ENCODE measurements at places on chromosomes 2 and 18.
A peak's percentile ranks its signal among the peaks of the same experiment; 100 is the strongest.

DNA sequence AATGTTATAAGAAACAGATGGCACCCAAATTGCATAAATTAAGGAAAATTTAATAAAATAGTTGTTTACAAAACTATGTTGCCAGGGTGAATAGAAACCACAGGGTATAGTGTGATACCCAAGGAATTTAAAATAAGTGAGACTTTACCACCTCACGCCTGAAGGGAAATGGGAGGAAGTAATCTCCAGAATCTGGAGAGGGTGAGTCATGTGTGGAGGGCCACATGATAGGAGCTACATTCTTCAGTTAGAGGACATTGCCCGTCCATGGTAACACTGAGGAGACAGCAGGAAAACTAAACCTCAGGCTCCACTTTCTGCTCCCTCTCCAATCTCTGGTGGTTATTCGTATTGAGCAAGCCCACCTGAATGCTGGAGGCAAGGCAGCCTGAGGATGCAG, 97.2 kb upstream of the NXPH2 start:
- no peak for ATAC-seq

DNA sequence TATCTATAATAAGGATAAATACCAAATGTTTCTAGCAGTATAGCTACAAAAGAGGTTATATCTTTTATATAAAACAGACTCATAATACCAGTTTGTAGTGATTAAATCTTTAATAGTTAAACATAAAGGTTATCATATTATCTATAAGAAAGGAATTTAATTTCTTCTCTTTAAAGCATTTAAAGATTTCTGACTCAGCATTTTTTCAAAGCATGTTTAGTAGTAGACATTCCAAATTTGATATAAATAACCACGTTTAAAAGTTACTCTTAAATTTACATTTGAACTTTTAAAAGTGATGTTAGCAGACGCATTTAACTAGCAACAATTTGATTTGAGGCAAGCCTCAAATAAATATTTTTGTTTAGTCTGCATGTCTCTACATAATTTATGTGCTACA, 1508.0 kb upstream of the NXPH2 start:
- ATAC-seq: no peak

DNA sequence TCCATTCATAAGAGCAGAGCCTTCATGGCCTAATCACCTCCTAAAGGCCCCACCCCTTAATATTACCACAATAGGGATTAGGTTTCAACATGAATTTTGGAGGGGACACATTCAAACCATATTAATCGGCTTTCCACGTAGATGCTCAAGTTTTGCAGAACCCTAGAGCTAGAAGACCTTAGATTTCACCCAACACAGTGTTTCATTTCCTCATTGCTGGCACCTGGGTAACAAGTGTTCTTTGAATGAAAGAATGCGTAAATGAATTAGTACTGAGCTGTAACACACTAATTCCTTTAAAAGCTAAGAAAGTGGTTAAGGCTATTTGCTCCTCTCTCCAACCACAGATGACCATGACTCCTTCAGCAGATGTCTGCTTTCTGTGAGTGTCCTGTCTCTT, 252.5 kb downstream of the SMAD2 start:
- ATAC-seq: no peak

DNA sequence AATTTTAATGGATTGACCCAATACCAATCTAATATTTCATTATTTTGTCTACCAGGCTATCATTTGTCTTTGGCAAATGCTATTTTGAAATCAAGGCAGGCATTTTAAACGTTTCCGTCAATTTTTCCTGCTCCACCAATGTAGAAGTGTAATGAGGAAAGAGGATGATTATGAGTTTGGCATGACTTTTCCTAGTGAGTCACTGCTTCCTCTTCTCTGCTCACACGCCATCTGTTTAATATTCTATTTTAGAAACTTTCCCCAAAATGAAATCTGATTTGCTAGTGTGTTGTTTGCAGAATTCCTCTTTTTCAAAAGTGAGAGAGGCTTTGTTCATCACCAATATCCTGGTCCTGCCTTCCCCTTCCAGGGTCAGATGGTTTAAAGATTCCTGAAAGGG, 42.5 kb upstream of the PID1 start:
- ATAC-seq: no peak

- no peak for ATAC-seq
Measured at GRCh38 chr18:25646971-25647370, 295.0 kb upstream of the ZNF521 start.

- ATAC-seq: no peak
Measured at GRCh38 chr2:18073601-18074000, 195.1 kb downstream of the KCNS3 start.

GRCh38 chr2:15031745-15032240, 399.3 kb downstream of the LRATD1 start:
- ATAC-seq: no peak

DNA sequence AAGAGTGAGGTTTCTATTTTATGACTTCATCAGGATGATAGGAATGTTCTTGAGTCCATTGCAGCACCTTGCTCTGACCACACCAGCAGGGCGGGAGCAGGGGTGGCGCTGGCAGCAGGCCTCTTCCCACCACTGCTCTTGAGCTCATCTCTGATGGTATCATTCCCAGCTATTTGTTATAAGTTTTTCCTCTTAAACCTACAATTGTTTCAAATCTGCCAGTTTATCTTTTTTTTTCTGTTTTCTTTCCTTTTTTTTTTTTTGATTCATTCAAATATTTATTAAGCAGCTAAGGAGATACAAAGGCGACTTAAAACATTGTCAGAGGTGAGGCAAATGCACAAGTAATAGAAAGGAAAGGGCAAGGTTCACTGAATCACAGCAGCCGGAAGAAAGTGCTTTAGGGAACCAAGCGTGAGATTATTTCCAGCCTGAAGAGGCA, 28.7 kb downstream of the NIFK start:
- no peak for ATAC-seq

- ATAC-seq: no peak
Measured at GRCh38 chr2:172804423-172804822, 68.8 kb downstream of the RAPGEF4 start.

GRCh38 chr2:41764919-41765318, 282.9 kb upstream of the PKDCC start:
- ATAC-seq: no peak

GRCh38 chr2:135169900-135170753, 118.0 kb downstream of the RAB3GAP1 start:
- peak; percentile 42 for ATAC-seq

- no peak for ATAC-seq
Measured at GRCh38 chr2:219476652-219477151, 22.0 kb upstream of the GMPPA start.

DNA sequence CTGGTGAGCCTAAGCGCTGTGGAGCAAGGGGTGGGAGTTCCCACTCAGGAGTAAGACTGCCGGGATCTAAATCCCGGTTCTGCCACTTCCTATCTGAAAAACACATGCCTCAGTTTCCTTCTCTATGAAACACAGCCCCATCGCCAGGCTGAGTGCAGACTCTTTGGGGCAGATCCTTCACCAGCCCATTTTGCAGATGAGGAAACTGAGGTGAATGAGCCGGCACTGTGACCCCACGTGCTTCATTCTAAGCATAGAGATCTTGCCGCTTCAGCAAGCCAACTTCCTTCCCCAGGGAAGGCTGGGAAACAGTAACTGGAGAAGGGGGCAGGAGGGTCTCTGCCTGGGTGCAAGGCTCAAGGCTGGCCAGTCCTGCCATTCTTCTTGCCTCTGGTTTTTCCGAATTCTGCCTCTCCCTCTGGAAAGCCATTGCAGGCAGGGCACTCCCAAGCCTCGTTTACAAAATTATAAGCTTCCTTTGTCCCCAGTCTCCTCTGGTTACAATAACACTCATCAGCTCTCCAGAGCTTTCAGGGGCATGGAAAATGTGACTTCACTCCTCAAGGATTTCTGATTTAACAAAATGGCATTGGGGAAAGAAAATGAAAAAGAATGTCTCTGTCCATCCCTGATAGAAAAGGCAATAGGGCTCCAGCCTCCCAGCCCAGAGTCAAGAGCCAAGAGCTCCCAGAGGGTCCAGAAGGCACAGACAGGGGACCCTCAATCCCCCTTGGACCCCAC, 249.2 kb downstream of the TNS1 start:
- no peak for ATAC-seq

DNA sequence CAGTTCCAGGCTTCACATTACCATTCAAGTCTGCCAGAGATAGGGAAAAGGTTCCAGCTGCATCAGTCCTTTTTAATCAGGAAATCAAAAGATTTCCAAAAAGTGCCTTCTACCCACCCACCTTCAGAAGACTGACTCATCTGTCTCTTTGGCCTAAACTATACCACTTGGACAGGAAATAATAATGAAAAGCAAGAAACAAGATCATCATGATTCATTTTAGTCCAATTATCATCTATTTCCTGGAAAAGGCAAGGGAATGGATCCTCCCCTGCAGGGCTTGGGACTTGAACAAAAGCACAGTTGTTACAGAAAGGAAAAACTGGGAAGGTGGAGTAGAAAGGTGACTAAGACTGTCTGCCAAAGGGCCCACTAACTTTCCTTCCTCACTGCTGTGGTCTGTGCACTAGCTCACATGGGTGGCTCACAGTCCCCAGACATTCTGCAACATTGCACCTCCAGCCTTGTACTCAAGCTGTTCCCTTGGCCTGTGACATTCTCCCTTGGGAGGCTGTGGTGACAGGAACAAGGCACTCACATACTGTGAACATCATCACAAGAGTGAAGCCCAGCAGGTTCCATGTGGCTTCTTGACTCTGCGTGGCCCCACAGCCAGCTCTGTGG, 75.3 kb downstream of the VSNL1 start:
- ATAC-seq: peak; percentile 28

All from activated T-helper 17 cell treated with anti-CD3 and anti-CD28 coated beads, Interleukin-2, amount 50 U/mL, for 72 hours (primary cell).